CD4-positive, CD25-positive, alpha-beta regulatory T cell (primary cell): ENCODE measurements at places on chromosomes 7 and 10.
A peak's percentile ranks its signal among the peaks of the same experiment; 100 is the strongest.

GRCh38 chr10:73413108-73413527 is 740 bp downstream of the ANXA7 start:
- peak; percentile 78 for DNase-seq

DNA sequence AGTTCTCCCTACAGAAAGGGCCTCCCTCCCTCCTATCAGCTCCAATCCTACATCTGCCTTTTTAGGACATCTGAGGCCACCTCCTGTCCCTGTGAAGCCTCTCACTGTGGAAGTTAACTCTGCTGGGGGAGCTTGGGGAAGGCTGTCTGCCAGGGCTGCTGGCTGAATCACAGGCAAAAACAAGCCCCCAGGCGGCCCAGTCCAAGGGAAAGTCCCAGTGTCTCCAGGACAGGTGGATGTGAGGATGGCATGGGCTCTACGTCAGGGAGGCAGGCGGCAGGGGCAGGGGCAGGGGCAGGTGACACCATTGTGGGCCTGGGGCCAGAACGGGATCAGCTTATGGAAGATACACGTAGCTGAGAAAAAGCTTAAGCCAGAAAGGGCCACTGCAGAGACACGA is 240.2 kb downstream of the MAD1L1 start:
- no peak for DNase-seq

GRCh38 chr7:38507384-38507783 is 123.8 kb downstream of the AMPH start:
- DNase-seq = no peak

- no peak for DNase-seq
These were observed 131.8 kb downstream of the PTPN20 start for GRCh38 chr10:47042780-47043750.

DNA sequence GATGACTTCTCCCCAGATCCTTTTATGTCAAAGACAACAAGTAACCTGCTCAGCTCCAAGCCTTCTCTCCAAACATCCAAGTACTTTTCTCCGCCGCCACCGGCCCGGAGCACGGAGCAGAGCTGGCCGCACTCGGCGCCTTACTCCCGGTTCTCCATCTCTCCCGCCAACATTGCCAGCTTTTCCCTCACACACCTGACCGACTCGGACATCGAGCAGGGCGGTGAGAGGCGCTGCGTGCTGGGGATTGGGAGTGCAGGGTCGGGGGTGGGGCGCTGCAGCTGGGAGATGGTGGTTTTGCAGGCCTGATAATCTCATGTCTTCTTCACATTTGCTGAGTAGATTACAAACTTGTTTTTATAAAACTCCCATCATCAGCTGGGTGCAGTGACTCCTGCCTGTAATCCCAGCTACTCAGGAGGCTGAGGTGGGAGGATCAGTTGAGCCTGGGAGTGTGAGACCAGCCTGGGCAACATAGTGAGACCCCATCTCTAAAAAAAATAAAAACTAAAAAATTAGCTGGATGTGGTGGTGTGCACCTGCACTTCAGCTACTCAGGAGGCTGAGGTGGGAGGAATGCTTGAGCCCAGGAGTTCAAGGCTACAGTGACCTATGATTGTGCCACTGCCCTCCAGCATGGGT is 7.2 kb upstream of the BHLHA15 start:
- no peak for DNase-seq

DNA sequence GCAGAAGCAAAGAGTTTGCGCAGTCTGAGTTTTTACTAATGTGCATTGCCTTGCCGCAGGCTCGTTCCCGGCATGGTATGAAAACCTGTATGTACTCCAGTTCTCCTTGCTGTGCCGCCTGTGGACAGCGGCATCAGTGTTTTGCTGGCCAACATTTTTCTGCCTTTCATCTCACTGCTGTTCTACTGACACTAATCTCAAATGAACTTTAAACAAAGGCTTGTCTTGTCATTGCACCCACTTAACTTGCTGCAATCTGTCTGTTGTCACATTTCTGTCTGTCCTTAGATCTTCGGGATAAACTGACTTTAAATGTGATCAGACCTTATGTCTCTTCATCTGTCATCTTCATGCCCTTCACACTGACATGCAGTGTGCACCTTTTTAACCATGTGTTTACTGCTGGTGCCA is 71.7 kb upstream of the ZNRF2 start:
- DNase-seq = no peak
